SJCRH30 (cell line): ENCODE measurements at places on chromosomes 5 and 9. TPM values are rescaled to one million over a fixed set of nuclear protein-coding genes. Genes with fewer than 3 reads are reported as not detected.

CNTNAP3B gene
- total RNA-seq, result 1.1 and 1.2 TPM in 2 replicates

PCDHGB5 gene
- total RNA-seq, result 1.6 and 2.2 TPM in 2 replicates

MELK gene
- total RNA-seq, result 86.3 and 94.3 TPM in 2 replicates

IL13 gene
- not detected in 2 replicates for total RNA-seq

SOX30 gene
- total RNA-seq, result 0.13 TPM in 1 of 2 replicates, not detected in the other

ZDHHC11B gene
- total RNA-seq, result 0.22 TPM in 1 of 2 replicates, not detected in the other

EGFLAM gene
- 0.36 and 0.58 TPM in 2 replicates for total RNA-seq

HTR4 gene
- 0.06 TPM in 1 of 2 replicates, not detected in the other for total RNA-seq

SH3GL2 gene
- total RNA-seq, result 0.10 TPM in 1 of 2 replicates, not detected in the other

ENTREP1 gene
- 0.08 and 0.10 TPM in 2 replicates for total RNA-seq

PCDHB14 gene
- 10.9 and 11.2 TPM in 2 replicates for total RNA-seq

STK32A gene
- 5.5 and 6.3 TPM in 2 replicates for total RNA-seq

IL5 gene
- not detected in 2 replicates for total RNA-seq

TTC23L gene
- not detected in 2 replicates for total RNA-seq

IRX2 gene
- total RNA-seq, result 6.1 and 6.4 TPM in 2 replicates

DDX41 gene
- total RNA-seq, result 68.5 and 76.8 TPM in 2 replicates

UGT3A1 gene
- total RNA-seq, result 1.9 and 2.0 TPM in 2 replicates

CYLC2 gene
- not detected in 2 replicates for total RNA-seq

PKD2L2 gene
- total RNA-seq, result not detected in 2 replicates

DOCK2 gene
- 0.10 and 0.20 TPM in 2 replicates for total RNA-seq

TMEM252 gene
- 1.5 and 2.1 TPM in 2 replicates for total RNA-seq

HTR1A gene
- not detected in 2 replicates for total RNA-seq

CYSTM1 gene
- total RNA-seq, result 9.4 and 10.5 TPM in 2 replicates

IL3 gene
- total RNA-seq, result not detected in 2 replicates

PWWP2A gene
- 23.6 and 27.3 TPM in 2 replicates for total RNA-seq

TAS2R1 gene
- not detected in 2 replicates for total RNA-seq

FYB1 gene
- 0.05 TPM in 1 of 2 replicates, not detected in the other for total RNA-seq

NDUFAF2 gene
- 53.2 and 59.8 TPM in 2 replicates for total RNA-seq

MARCHF3 gene
- total RNA-seq, result 35.0 and 40.8 TPM in 2 replicates

TNIP1 gene
- total RNA-seq, result 56.3 and 57.4 TPM in 2 replicates

TNFSF15 gene
- total RNA-seq, result 1.0 and 1.1 TPM in 2 replicates

NUTM2G gene
- total RNA-seq, result 0.42 TPM in 1 of 2 replicates, not detected in the other

PTGS1 gene
- 0.85 and 1.2 TPM in 2 replicates for total RNA-seq

FOXD4 gene
- total RNA-seq, result 1.4 TPM in 2 replicates

CDKN2B-AS1 gene
- total RNA-seq, result 8.4 TPM in 2 replicates

SLCO6A1 gene
- total RNA-seq, result not detected in 2 replicates

PTPN3 gene
- 6.3 and 8.1 TPM in 2 replicates for total RNA-seq

XRCC4 gene
- total RNA-seq, result 20.5 and 22.9 TPM in 2 replicates

FOXD4L4 gene
- 0.53 and 0.59 TPM in 2 replicates for total RNA-seq

IFNK gene
- not detected in 2 replicates for total RNA-seq

ARAP3 gene
- total RNA-seq, result 5.8 and 6.2 TPM in 2 replicates

FAM151B gene
- 9.1 and 9.2 TPM in 2 replicates for total RNA-seq

AP3B1 gene
- total RNA-seq, result 79.6 and 93.0 TPM in 2 replicates

TAF11L5 gene
- not detected in 2 replicates for total RNA-seq

TCF7 gene
- total RNA-seq, result 1.8 and 2.4 TPM in 2 replicates

SOHLH1 gene
- total RNA-seq, result 2.1 and 2.4 TPM in 2 replicates

FOXI1 gene
- total RNA-seq, result not detected in 2 replicates

CMYA5 gene
- 0.20 and 0.22 TPM in 2 replicates for total RNA-seq

STPG3 gene
- total RNA-seq, result not detected in 2 replicates

DMRT2 gene
- 28.6 and 33.1 TPM in 2 replicates for total RNA-seq

BTNL9 gene
- total RNA-seq, result not detected in 2 replicates

NDST1 gene
- 30.0 and 31.4 TPM in 2 replicates for total RNA-seq
